ENCODE measurements at places on chromosomes 2 and 18.
A peak's percentile ranks its signal among the peaks of the same experiment; 100 is the strongest.

GRCh38 chr2:23381084-23381483 is 3.9 kb upstream of the KLHL29 start:
- DNase-seq, result peak; percentile 89

DNA sequence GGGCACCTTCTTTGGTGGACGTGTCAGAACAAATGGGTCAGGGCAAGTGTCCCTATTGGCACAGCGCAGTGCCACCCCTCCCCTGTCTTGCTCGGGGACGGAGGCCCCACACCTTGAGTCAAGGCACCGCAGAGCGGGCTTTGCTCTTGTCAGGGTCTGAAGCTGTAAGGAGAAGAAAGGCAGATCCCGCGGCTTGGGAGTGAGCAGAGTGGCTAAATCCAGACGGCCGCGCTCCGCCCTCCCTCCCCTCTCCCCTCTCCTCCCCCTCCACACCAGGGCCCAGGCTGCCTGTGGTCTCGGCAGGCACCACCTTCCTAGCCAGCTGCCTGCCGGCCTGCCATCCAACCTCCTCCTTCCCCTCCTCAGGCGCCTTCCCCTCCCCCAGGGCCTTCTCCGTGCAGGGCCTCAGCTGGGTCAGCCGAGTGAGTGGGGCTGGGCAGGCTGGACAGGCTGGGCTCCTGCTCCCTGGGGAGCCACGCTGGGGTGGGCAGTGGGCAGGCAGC is 25.8 kb downstream of the SPEG start:
- DNase-seq, result no peak

- DNase-seq, result no peak
Measured at GRCh38 chr2:44168681-44169154, at the start of gene PPM1B. TSS of gene PPM1B (plus strand) at chr2:44168875. CDS start at chr2:44201200, 32,325 bp downstream.

- DNase-seq, result no peak
Measured at GRCh38 chr18:24443870-24444269, 16.6 kb upstream of the HRH4 start.

DNA sequence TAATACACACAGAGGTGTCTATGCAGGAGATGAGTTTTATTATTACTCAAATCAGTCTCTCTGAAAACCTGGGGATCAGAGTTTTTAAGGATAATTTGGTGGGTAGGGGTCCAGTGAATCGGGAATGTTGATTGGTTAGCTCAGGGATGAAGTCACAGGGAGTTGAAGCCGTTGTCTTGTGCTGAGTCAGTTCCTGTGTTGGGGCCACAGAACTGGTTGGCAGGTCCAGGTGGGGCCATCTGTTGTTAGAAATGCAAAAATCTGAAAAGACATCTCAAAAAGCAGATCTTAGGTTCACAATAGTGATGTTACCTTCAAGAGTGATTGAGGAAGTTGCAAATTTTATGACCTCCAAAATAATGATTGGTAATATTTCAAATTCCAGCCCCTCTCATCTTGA is 86.9 kb downstream of the VSNL1 start:
- DNase-seq, result no peak

GRCh38 chr2:166384774-166385173 is 9.0 kb upstream of the SCN9A start:
- DNase-seq, result no peak

DNA sequence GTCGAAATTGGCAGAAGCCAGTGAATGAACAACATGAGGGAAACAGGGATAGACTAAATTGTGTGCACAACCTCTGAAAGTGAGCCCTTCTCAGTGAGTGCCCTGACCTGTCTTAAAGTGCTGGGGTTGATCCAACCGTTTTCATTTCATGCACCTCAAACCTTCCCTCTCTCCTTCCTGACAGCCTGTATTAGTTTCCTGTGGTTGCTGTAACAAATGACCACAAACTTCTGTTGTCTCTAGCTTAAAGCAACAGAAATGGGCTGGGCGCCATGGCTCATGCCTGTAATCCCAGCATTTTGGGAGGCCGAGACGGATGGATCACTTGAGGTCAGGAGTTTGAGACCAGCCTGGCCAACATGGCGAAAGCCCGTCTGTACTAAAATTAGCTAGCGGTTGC is 48.8 kb upstream of the PPP1CB start:
- no peak for DNase-seq

All from NCI-H460 (cell line).